GM19239 (cell line): ENCODE measurements at places on chromosomes 7 and 10.

DNA sequence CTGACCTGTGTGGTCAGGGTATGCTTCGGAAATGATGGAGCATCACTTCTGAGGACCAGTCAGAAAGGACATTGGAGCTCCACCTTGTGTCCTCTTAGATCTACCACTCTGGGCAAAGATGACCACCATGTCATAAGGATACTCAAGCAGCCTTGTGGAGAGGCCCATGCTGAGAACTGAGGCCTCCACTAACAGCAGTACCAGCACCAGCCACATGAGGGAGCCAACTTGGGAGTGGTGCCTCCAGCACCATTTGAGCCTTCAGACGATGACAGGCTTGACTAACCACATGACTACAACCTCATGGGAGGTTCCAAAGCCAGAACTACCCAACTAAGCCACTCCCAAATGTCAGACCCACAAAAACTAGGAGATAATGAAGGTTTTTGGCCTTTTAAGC lies 116.0 kb downstream of the NPTX2 start:
- DNase-seq, result peak; percentile 53

GRCh38 chr10:49325916-49326783 lies 27.2 kb downstream of the C10orf71 start:
- no peak for DNase-seq

DNA sequence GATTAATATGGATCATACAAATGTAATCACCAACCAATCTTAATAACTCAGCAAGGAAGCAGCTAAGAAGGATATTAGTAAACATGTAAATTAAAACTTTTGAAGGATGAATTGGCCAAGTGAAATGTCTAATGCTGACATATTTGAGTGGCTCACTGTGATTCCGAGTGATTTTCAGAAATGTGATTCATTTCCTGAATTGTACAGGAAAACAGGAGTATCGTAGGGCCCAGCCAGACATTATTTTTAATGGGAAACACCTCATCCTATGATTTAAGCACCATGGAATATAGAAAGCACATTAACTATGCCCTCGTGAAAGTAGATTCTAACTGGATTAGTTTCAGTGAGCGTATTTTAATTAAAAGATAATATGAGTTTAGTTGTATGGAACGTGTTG lies 82.3 kb downstream of the LHFPL3 start:
- DNase-seq, result no peak

GRCh38 chr10:47165711-47166404 lies 134.1 kb upstream of the GDF10 start:
- no peak for DNase-seq

GRCh38 chr7:91811641-91812040 lies 68.9 kb downstream of the MTERF1 start:
- no peak for DNase-seq
